ENCODE measurements at places on chromosomes 3 and 15. TPM values are rescaled to one million over a fixed set of nuclear protein-coding genes. Genes with fewer than 3 reads are reported as not detected.

DNA sequence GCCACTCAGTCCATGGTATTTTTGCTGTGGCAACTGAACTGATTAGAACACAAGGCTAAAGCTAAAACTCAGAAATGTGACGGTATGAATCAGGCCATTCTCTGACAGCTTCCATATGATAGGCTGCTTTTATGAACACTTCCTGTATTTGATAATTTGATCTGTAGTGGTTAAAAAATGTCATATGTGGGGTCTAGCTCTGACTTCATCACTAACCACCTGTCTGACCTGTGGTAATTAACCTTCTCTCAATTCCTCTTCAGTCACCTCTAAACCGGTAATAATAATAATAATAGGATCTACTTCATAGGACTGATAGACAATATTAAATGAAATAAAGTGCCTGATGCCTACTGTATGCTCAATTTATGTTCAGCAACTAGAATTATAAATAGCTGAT is 223.2 kb downstream of the MBNL1 start:
- H3K4me3 ChIP-seq, result no peak overlapping the region
- no peaks in the 10 kb centered on the region for H3K27me3 ChIP-seq
- no peak overlapping the region for H3K27ac ChIP-seq
- no peaks in the 10 kb centered on the region for H3K4me1 ChIP-seq
- DNase-seq, result no peak

Gene OIP5
- total RNA-seq, result 0.88 TPM

DNA sequence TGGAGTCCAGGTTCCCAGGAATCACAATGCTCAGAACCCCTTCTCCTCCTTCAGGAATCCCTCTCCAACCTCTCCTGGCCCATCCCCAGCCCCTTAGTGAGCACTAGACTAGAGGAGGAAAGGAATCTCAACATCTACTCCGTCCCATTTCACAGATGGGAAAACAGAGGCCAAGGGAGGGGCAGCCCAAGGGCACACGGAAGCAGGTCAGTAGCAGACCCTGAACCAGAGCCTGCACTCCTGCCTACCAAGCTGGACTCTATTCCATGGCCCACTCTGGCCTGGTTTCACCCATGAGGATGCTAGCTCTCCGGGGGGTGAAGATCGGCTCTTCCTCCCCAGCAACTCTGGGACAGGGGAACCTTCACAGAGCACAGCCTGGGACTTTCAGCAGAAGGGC is 14.3 kb downstream of the SEMA7A start:
- H3K27ac ChIP-seq, result peak overlapping the region; percentile 77
- peak; percentile 23 for DNase-seq
- no peaks in the 10 kb centered on the region for H3K27me3 ChIP-seq
- H3K4me3 ChIP-seq, result no peak overlapping the region
- H3K36me3 ChIP-seq, result peaks cover 41% of the 10 kb centered on the region
- H3K4me1 ChIP-seq, result peaks cover 94% of the 10 kb centered on the region

DNA sequence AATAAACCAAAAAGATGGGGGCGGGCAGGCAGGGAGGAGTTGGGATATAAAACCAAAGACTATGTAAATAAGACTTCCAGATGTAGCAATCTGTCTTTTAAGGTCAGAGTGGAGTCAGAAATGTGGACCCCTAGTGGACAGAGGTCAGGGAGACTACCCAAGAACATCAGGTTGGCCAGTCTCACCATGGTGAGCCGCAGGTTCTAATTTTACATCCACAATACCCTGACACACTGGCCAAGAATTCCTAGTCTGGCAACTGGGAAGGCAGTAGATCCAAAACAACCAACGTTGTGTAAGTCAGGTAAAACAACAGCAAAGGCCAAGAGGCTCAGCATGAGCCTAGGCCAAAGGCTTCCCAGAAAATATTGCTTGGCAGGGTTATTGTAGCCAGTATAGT is 203.4 kb downstream of the FOXP1 start:
- peaks cover 25% of the 10 kb centered on the region for H3K4me1 ChIP-seq
- no peak overlapping the region for H3K27ac ChIP-seq

Gene HTR3C
- total RNA-seq, result not detected

Gene GPR87
- not detected for total RNA-seq

- peaks cover 13% of the 10 kb centered on the region for H3K4me1 ChIP-seq
- peaks cover 4% of the 10 kb centered on the region for H3K36me3 ChIP-seq
- no peak overlapping the region for H3K4me3 ChIP-seq
- H3K27ac ChIP-seq, result no peak overlapping the region
Measured at GRCh38 chr3:42176242-42177034, 85.3 kb downstream of the TRAK1 start.

DNA sequence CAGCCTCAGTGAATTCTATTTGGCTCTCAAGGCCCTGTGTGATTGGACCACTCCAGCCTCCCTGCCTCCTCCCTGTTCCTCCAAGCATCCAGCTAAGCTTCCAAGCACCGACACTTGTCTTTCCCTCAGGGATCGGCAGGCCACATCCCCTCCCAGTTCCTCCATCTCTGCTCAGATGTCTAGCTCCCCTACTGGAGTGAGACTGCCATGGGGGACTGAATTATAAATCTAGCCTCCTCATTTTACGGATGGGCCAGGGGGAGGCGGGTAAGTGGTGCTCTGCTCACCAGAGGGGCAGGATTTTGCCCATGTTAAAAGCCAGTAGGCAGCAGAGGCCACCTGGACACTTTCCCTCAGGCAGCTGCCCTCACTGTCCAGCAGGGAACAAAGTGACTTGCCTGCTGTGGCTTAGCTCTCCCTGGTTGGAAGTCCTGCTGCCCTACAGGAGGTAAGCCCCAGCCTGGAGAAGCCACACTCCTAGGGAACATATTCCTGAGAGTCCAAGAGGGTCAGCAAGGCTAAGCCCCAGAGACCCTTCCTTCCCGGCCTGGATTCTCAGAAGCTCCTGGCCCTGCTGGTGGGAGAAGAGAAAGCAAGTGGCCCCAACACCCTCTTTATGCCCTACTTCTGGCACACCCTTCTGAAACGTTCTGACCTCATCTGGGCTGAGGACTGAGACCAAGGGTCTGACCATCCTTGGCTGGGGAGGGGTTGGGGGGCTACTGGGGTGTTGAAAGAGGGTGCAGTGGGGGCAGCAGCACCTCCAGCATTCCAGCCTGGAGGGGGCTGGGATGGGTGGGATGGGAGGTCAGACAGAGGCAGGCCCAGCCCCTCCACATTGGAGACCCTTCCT is 9.1 kb upstream of the HHATL start:
- H3K4me3 ChIP-seq, result no peak overlapping the region
- peaks cover 22% of the 10 kb centered on the region for H3K27me3 ChIP-seq
- DNase-seq, result peak; percentile 78
- H3K27ac ChIP-seq, result no peak overlapping the region

Gene CPLX3
- total RNA-seq, result not detected

DNA sequence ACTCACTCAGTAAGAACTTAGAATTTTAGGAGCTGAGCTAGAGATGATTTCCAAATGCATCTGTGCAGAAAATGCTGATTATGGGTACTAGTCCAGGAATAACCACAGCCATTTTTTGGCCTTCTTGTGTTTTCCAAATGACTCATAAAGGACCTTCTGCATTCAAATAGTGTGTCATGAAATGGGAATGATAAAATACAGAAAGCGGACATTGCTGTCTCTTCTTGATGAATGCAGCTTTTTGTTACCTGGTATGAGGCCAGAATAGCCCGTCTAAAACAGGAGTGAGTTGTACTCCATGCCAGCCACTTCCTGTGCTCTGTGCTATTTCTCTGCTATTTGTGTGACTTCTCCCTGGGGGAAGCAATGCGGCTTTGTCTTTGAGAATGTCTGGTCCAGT is 20.5 kb upstream of the FRMD5 start:
- peaks cover 12% of the 10 kb centered on the region for H3K4me1 ChIP-seq
- DNase-seq, result peak; percentile 53
- H3K27me3 ChIP-seq, result no peaks in the 10 kb centered on the region

DNA sequence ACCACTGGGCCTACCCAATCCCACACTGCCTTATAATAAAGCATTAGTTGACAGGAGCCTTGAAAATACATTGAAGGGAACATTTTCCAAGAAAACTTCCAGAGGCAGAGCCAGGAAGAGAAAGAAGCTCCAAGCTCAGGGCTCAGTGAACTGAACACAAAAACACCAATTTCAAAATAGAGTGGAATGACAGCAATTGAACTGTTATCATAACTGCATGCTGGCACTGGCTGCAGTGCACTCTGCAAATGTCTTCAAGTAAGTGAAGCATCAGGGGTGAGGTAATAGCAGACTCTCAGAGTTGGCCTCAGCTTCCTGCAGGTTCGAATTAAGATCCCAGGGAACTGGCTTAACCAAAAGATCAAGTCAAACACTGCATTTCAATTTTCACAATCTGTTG is 388.0 kb upstream of the WNT5A start:
- H3K36me3 ChIP-seq, result no peaks in the 10 kb centered on the region
- H3K4me3 ChIP-seq, result no peak overlapping the region
- no peaks in the 10 kb centered on the region for H3K4me1 ChIP-seq
- H3K27me3 ChIP-seq, result peaks cover 5% of the 10 kb centered on the region
- no peak for DNase-seq

DNA sequence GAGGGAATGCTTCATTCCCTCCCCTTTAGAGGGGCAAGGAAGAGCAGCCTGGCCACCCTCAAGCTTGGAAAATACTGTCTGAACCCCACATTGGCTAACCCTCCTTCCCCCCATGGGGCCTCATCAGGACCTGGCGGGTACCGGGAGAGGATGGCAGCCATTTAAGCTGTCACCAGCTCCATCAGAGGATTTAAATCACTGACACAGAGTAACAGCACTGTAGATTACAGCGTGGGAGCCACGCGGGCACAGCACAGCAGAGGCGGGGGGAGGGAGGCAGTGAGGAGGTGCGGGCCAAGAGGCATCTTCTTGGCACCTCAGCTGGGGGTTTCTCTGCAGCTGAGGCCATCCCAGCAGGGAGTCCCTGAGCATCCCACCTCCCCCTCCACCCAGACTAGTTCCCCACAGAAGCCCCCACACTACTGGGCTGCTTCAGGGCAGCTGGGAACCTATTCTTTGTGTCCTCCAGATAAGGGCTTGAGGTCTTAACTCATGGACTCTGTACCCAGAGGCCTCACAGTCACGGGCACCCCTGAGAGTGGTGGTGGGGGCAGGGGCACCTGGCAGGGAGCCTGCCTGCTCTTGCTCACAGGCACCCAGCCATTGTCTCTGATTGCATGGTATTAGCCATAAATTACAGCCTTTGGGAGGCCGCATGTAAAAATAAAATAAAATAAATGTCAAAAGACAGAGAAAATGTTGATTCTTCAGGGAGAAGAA is 21.9 kb upstream of the CACNA2D2 start:
- no peak overlapping the region for H3K4me3 ChIP-seq
- DNase-seq, result no peak
- peaks cover 20% of the 10 kb centered on the region for H3K27me3 ChIP-seq

Gene VILL
- 7.6 TPM for total RNA-seq

GRCh38 chr3:47202542-47202941 is 38.6 kb upstream of the SETD2 start:
- H3K27ac ChIP-seq, result no peak overlapping the region
- H3K36me3 ChIP-seq, result no peaks in the 10 kb centered on the region
- no peaks in the 10 kb centered on the region for H3K4me1 ChIP-seq
- no peak overlapping the region for H3K4me3 ChIP-seq

- peak; percentile 55 for DNase-seq
- peaks cover 17% of the 10 kb centered on the region for H3K4me1 ChIP-seq
- no peak overlapping the region for H3K27ac ChIP-seq
- H3K27me3 ChIP-seq, result no peaks in the 10 kb centered on the region
- no peaks in the 10 kb centered on the region for H3K36me3 ChIP-seq
- no peak overlapping the region for H3K4me3 ChIP-seq
Measured at GRCh38 chr3:187943677-187944389, 198.6 kb upstream of the BCL6 start.

GRCh38 chr15:100987143-100987542 is 68.0 kb downstream of the LRRK1 start:
- no peak for DNase-seq
- peaks cover 19% of the 10 kb centered on the region for H3K36me3 ChIP-seq
- no peaks in the 10 kb centered on the region for H3K27me3 ChIP-seq
- H3K4me1 ChIP-seq, result peaks cover 6% of the 10 kb centered on the region
- H3K4me3 ChIP-seq, result no peak overlapping the region
- H3K27ac ChIP-seq, result peak overlapping the region; percentile 38

- H3K4me1 ChIP-seq, result no peaks in the 10 kb centered on the region
- no peak for DNase-seq
- H3K27ac ChIP-seq, result no peak overlapping the region
- H3K36me3 ChIP-seq, result no peaks in the 10 kb centered on the region
- no peaks in the 10 kb centered on the region for H3K27me3 ChIP-seq
Measured at GRCh38 chr3:48949376-48949717, 30.7 kb downstream of the ARIH2 start.

Gene GNAT1
- total RNA-seq, result not detected

Gene CCR9
- not detected for total RNA-seq

- H3K27ac ChIP-seq, result no peak overlapping the region
- no peaks in the 10 kb centered on the region for H3K36me3 ChIP-seq
- H3K4me1 ChIP-seq, result no peaks in the 10 kb centered on the region
- H3K4me3 ChIP-seq, result no peak overlapping the region
- no peak for DNase-seq
Measured at GRCh38 chr15:40964006-40964405, 10.7 kb downstream of the CHAC1 start.

DNA sequence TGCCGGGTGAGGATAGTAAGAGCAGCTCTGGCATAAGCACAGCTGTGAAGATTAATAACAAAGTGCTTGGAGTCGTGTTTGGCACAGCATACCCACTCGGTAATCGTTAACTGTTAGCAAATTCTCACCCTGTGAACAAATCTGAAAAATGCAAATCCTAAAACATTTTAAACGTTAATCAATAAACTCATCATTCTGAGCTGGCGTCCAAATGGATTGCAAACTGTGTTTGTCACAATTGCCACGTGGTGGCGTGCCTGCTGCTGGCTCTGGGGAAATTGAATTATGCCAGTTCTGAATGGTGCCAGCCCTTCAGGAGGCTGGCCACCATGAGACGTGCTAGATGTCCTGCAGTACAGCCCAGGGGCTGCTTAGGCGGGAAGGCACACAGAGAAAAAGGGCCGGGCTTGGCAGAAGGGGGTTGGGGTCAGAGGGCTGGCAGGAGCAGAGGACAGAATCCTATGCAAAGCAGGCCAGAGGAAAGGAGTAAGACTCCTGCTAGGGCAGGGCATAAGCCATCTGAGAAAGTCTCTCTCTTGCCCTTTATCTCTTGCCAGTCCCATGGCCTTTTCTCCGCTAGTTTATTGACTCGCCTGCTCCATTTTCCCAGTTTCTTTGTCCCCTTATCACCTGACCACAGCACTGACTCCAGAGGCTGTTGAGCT is 22.1 kb upstream of the POLG start:
- no peaks in the 10 kb centered on the region for H3K4me1 ChIP-seq
- peak; percentile 93 for DNase-seq
- H3K36me3 ChIP-seq, result no peaks in the 10 kb centered on the region
- no peak overlapping the region for H3K4me3 ChIP-seq

- no peaks in the 10 kb centered on the region for H3K27me3 ChIP-seq
- H3K27ac ChIP-seq, result no peak overlapping the region
- H3K4me3 ChIP-seq, result no peak overlapping the region
- DNase-seq, result peak; percentile 46
- peaks cover 72% of the 10 kb centered on the region for H3K36me3 ChIP-seq
Measured at GRCh38 chr3:47872916-47873315, 70.0 kb downstream of the DHX30 start.

Gene SAMD7
- total RNA-seq, result not detected

GRCh38 chr3:173398111-173398479 is 551 bp downstream of the NLGN1 start:
- DNase-seq, result peak; percentile 65
- no peaks in the 10 kb centered on the region for H3K27me3 ChIP-seq
- H3K27ac ChIP-seq, result peak overlapping the region; percentile 52
- peak overlapping the region; percentile 79 for H3K4me3 ChIP-seq

Gene SGO1
- 0.88 TPM for total RNA-seq
